Activated CD4-positive, alpha-beta T cell treated with anti-CD3 and anti-CD28 coated beads, Interleukin-2, amount 50 U/mL, for 48 hours (primary cell): ENCODE measurements at places on chromosomes 13 and 19.

GRCh38 chr13:114121496-114122126 lies 10.8 kb downstream of the RASA3 start:
- no peak for DNase-seq

- DNase-seq = no peak
Measured at GRCh38 chr19:33755099-33756035, 41.3 kb upstream of the KCTD15 start.

DNA sequence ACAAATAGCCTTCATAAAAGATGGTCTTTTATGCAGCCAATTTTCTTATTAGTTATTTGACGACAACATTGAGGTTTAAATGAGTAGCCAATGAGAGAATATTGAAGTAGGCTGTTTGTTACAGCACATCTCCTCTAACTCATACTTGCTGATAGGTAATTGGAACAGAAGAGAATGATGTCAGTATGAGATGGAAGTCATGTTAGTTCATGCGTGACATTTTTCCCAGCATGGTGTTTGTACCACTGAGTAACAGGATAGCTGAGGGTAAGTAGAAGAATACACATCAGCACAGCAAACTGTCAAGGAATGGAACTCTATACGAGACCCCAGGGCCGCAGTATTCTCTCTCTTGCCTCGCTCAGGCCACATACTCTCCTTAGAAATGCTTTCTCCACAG lies 37.2 kb downstream of the COL4A2 start:
- no peak for DNase-seq

DNA sequence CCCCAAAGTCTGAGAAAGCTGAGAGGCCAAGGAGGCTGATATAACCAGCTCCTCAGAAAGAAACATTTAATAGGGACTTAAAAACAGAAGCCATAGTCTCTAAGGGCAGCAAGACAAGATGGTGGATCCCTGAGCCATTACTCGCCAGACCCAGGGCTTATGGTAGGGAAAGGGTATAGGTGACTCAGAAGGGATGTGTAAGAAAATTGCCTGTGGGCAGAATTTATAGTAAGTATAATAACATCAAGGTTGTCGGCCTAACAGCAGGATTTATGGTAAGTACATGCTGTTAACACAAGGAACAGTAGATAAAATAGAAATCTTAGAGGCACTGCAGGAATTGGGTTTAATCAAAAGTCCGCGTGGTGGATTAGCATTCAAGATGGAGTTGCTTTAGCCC lies 14.7 kb downstream of the KBTBD6 start:
- DNase-seq = no peak

DNA sequence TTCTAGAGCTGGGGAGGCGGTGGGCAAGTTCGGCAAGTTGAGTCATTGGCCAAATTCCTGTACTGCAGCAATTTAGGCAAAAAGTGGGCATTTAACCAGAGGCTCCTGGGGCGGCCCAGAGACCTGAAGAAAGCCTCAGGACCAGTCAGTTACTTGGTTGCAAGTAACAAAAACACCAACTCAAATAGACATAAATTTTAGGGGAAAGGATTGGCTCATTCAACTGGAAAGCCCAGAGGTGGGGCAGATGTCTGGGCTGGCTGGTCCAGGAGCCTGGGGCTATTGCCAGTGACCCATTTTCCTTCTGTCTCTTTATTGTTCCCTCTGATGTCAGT lies 97.1 kb downstream of the SIPA1L3 start:
- no peak for DNase-seq

GRCh38 chr19:40266119-40266518 lies 19.0 kb downstream of the AKT2 start:
- no peak for DNase-seq

DNA sequence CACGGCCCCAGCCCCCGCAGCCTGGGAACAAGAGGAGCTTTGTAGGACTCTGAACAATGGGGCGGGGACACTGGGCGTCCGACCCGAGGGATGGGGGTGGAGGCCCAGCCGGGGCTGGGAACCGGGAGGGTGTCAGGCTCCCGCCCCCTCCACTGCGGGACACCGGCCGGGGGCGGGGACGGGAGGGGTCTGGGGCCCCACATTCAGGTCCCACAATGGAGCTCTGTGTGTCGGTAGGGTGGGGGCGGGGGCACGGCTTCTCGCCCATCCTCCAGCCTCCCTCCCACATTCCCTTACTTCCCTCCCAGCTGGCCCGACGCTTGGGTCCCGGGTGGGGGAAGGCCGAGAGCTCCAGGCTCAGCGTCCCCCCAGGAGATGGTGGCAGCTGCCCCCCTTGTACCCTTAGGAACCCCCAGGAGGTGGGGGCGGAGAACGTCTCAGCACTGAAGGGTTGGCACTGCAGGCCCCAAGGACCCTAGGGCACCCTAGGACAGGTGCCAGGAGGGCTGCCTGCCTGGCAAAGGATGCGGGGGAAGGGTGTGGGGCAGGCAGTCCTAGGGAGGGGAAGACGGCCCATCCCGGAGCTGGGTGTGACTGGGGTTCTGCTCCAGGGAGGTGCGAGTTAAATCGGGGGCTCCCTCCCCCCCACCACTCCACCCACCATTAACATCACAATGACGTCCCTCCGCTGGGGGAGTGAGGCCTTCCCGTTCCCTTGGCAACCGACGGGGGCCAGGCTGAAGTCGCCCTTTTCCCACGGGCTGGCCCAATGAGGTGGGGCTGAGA lies 5.3 kb downstream of the TTYH1 start:
- no peak for DNase-seq

DNA sequence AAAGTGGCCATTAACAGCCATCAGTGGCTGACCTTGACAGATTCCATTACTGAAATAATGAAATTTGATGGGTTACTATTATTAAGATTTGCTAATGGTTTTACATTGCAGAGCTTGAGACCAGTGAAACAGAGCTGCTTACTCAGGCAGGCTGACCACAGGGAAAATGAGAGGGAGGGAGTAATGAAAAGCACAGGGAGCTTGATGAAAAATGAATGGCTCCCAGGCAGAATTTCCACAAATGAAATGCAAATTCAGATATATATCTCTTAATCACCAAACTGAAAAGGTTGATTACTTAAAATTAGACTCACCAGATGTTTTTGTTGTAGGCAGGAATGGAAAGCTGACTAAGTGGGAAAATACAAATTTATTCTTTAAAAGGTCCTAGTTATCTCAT lies 36.1 kb downstream of the HTR2A start:
- no peak for DNase-seq

DNA sequence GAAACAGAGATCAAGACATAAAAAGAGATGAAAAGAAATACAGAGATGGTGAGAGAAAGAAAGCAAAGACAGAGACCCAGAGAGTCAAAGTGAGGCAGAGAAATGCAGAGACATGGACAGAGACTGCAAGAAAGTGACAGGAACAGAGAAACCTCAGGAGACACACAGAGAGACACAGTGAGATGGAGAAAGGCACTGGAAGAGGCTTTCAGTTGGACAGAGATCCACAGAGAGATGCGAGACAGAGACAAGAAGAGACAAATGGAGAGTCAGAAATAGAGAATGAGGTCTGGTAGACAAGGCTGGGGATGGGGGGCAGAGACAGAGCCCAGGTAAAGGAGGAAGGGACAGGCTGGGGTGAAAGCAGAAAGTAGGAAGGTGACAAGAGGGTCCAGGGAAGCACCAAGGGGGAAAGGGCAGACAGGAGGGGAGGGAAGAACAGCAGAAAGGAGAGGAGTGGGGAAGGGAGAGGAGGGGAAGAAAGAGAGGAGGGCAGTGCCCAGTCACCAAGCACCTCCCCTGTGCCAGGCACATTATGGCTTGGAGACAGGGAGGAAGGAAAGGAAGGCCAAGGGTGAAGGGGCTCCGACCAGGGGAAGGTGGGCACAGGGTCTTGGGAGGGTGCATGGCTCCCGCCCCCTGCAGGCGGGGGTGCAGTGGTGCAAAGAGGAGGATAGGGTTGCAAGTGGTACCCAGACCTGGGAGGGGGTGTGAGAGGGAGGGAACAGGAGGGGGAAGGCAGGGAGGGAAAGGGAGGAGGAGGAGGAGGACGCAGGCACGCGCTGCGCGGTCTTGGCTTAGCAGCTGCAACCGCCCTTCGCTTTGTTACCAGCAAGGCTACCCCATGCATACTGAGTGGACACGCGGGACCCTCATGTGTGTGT lies 38.4 kb downstream of the DEDD2 start:
- DNase-seq = no peak

- no peak for DNase-seq
Measured at GRCh38 chr19:56112313-56112709, 8.8 kb downstream of the ZNF787 start.

DNA sequence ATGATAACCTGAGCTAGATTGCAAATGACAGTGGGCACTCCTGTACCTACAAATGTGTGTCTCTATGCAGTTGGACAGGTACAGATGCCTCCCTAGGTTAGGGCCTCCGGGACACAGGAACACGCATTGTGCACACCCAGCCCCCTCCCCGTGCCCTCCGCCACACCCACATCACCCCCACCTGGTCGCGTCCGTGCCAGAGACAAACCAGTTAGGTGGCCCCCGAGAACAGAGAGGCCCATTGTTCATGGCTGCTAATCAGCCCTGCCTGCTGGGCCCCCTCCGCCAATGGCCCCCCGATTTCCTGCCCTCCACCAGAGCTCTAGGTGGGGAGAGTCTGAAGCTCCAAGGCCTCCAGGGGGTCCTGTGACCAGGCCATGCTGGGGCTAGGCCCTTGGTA lies 13.7 kb downstream of the NRTN start:
- DNase-seq = no peak

DNA sequence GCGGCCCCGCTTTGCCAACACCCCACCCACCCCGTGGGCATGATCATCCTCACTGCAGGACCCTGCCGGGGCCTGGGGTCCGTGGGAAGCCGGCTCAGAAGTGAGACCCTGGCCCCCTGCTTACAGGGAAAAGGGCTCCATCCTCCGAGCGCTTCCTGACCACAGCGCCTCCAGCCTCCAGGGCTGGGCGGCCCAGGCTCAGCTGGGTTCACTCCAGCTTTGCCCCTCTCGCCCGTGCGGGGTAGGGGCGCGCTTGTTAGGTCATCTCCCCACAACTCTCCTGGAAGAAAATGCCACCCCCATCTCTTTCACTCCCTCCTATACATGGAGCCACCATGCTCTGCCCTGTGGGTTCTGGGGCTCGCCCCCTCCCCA lies 6.6 kb upstream of the C1QTNF9B start:
- DNase-seq = no peak

DNA sequence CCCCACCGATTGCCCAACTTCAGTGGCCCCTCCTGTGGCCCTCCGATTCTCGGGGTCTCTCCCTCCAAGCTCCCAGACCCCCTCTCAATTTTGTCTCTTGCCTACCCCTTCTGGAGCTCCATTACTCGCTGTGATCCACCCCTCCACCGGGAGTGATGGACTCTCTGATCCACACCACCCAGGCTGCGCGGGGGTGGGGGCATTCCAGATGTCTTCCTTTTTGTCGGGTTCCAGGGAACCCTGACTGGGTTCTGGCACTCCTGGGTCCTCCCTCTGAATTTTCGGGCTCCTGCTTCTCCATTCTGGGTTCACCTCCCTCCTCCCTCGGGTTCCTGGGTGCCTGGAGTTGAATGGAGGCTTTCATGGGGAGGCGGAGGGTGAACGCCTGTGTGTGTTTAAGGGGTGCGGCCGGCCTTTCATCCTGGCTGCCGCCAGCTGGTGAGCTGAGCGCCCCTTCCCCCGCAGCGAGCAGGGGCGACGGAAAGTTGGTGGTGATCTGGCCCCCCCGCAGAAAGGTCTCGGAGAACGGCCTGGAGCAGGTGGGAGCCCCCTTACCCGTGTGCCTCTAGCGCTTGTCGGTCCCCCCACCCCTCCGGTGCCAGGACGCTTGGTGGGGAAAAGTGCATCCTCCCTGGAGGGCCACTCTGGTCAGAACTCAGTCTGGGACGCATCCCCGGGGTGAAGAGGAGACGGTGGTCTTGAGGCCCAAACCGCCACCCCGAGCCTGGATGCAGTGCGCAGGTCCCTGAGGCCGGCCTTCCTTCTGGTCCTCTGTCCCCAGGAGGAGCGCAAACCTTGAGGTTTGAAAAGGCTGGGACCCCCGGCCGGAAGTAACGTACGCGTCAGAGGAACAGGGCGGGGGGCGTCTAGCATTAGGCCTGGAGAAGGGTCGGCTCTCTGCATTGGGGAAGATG lies 1.6 kb downstream of the MISP3 start:
- peak; percentile 66 for DNase-seq

DNA sequence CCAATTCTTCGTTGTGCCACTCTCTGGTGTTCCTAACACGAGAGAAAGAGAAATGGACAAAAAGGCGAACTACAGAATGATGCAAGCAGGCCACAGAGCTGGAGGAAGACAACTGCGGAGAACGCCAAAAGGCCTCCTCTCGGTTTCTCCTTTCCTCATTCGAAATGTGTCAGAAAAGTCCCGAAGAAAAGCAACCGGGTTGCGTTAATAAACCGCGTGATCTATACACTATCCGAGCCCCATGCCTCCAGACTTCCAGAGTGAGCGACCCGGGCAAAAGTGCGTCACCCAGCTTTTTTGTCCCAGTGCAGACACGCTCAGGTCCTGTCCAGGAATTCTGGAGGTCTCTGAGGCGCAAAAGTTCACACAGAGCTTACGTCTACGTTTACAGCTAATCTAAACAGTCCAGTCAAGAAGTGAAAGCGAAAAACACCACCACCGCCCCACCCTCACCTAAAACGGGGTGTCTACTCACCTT lies 413 bp downstream of the N4BP2L2 start:
- DNase-seq = no peak

DNA sequence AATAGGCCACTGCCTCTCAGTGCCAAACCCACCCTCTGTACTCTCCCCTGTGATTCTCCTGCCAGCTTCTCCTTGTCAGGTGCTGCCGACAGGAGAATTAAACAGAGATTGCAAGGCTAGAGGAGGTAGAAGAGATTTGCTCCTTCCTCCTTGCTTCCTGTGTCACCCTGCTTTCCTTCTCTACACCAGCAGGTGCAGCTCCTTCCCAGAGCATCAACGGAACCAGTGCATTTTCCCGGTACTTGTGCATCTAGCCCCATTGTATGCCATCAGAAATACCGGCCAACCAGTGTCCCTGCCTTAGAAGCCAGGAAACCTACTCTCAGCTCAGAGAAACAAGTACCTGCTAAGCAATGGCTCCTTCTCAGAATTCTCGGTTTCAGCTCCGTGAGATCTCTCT lies 253.2 kb downstream of the SUCLA2 start:
- no peak for DNase-seq

GRCh38 chr19:2249880-2250765 lies 1.0 kb downstream of the AMH start:
- no peak for DNase-seq

- no peak for DNase-seq
Measured at GRCh38 chr13:41562083-41562482, 104.7 kb downstream of the RGCC start.

DNA sequence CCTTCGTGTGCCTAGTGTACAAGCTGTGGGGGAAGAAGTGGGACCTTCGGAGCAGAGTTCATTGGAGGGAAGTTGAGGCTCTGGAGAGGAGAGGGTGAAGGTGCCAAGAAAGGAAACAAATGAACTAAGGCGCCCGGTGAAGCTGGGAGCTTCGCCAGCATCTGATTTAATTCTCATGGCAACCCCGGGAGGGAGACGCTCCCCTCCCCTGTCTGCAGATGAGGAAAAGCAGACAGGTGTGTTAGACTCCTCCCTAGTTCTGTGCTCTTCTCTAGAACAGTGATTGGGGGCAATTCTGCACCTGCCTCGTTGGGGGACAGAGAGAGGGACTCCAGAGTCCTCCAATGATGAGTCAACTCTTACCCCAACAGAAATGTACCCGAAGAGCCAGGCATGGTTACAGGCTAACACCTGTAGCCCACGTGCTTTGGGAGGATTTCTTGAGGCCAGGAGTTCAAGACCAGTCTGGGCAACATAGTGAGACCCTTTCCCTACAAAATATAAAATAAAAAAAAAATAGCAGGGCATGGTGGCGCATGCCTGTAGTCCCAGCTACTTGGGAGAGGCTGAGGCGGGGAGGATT lies 4.2 kb downstream of the SSC5D start:
- no peak for DNase-seq
